ENCODE measurements at places on chromosomes 5 and 9. TPM values are rescaled to one million over a fixed set of nuclear protein-coding genes. Genes with fewer than 3 reads are reported as not detected.

- DNase-seq = no peak
These were observed 491.0 kb upstream of the CLINT1 start for GRCh38 chr5:158349987-158350386.

DNA sequence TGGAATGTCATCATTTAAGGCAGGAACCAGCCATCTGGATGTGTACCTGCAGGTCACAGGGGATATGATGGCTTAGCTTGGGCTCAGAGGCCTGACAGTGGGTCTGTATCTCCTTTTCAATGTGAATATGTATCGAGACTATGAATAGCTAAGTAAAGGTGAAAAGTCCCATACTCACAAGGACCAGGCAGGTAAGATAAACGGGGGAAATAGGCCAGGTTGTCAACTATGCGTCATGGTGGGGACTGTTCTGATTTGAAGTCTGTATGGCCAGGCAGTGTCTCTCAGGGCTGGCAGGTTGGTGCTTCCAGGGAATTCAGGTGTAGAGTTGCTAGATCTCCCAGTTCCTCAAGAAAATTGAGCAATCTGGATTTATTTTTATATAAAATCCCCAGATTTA is 987.9 kb upstream of the WWC1 start:
- peak; percentile 68 for DNase-seq

Gene NEUROG1
- total RNA-seq = not detected

Gene BTNL9
- total RNA-seq = not detected

Gene MAMDC4
- total RNA-seq = 6.8 TPM

Gene SLC36A2
- total RNA-seq = 0.45 TPM
